ENCODE measurements at places on chromosomes 5 and 9.

- DNase-seq = peak; percentile 60
These were observed 18.4 kb upstream of the F2RL2 start for GRCh38 chr5:76641514-76642120.

- no peak for DNase-seq
These were observed 521.9 kb downstream of the BNC2 start for GRCh38 chr9:16348531-16348930.

DNA sequence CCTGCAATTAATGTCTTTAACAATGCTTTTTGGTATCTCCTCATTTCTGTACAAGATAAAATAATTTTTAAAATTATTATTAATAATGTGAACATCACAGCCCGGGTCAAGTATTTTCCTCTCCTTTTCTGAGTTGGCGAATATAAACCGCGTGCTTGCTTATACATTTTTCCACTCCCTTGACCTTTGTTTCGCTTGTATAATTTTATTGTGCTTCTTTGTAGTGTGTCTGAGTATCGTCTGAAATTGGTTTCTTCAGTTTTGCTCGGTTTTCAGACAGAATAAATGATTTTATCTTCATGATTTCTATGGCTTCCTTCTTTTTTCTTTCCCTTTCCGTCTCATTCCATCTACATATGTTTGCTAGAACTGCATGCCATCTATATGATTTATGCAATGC, 448.5 kb downstream of the MAT2B start:
- DNase-seq = no peak

DNA sequence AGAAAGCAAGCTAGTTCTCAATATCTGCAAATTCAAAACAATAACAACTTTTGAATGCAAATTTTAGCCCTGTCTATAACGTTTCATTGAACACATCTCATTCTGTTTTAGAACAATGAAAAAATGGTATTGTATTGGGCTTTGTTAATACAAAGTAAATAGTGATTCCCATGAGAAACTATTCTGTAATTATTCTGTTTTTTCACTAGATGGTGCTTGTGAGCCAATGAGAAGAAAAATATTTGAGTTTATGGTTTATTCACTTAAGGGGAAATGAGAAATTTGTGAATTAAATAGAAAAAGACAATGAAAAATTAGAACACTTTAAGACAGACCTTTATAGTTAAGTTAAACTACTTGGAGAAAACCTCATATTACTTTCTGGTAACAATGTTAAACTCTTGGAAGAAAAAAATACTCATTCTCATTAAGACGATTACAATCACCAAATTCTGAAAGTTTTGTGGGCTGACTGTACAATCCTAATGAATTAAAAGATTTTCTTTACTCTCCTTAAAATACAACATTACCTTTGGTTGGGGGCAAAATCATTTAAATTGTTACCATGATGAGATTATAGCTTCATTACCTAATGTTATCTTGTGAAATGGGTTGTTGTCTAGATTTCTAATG, 127.0 kb downstream of the NNT start:
- DNase-seq = peak; percentile 19

DNA sequence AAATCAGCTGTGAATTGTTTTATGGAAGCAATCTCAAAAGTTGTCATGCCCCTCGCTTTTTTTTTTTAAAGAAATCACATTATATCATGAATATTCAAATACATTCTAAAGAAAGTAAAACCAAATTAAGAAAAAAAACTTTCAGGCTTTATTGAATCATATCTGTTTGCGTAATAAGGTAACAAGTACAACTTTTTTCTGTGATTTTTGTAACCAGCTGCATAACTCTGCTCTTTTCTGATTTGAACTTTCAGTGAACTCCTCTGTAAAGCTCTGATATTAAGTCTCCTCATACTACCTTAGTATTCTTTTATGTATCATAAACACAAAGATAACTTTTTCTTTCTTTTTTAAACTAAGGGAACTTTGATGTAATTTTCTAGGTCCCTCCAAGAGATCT, 65.3 kb downstream of the CWC27 start:
- DNase-seq = no peak
